Uterine smooth muscle cell (primary cell): ENCODE measurements at places on chromosomes 12 and 14. TPM values are rescaled to one million over a fixed set of nuclear protein-coding genes. Genes with fewer than 3 reads are reported as not detected.

Gene CLEC4C
- total RNA-seq: not detected in 2 replicates

Gene SLCO1A2
- total RNA-seq: not detected in 2 replicates

Gene ARHGEF25
- total RNA-seq: 17.9 and 27.1 TPM in 2 replicates

Gene GSC
- 0.22 TPM in 1 of 2 replicates, not detected in the other for total RNA-seq

Gene C12orf50
- under 0.01 TPM in 1 of 2 replicates, not detected in the other for total RNA-seq

Gene ADAMTS20
- not detected in 2 replicates for total RNA-seq
